GDM1 (cell line): ENCODE measurements at places on chromosomes 5 and 9.

GRCh38 chr9:131027872-131028179 is 18.9 kb downstream of the LAMC3 start:
- DNase-seq, result no peak

GRCh38 chr5:72107131-72107900 is at the start of gene MAP1B:
MAP1B (plus strand) TSS chr5:72107475; CDS start chr5:72107532, 57 bp downstream.
- DNase-seq, result no peak

DNA sequence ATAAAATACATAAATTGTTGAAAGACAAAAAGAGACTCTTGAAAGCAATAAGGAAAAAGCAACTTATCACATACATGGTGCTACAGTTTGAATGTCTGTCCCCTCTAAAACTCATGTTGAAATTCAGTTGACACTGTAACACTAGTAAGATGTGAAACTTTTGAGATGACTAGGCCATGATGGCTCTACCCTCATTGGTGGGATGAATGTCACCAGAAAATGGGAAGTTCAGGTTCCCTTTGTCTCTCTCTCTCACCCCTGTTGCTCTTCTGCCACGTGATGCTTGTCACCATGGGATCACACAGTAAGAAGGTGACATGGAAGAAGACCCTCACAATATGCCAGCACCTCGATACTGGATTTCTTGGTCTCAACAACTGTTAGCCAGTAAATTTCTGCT is 50.3 kb upstream of the SPTLC1 start:
- no peak for DNase-seq

GRCh38 chr9:132075853-132076252 is 3.8 kb downstream of the MED27 start:
- DNase-seq, result no peak

GRCh38 chr9:113516840-113517577 is 53.5 kb downstream of the RGS3 start:
- peak; percentile 73 for DNase-seq

GRCh38 chr5:109168151-109168550 is 241.6 kb downstream of the PJA2 start:
- DNase-seq, result no peak

DNA sequence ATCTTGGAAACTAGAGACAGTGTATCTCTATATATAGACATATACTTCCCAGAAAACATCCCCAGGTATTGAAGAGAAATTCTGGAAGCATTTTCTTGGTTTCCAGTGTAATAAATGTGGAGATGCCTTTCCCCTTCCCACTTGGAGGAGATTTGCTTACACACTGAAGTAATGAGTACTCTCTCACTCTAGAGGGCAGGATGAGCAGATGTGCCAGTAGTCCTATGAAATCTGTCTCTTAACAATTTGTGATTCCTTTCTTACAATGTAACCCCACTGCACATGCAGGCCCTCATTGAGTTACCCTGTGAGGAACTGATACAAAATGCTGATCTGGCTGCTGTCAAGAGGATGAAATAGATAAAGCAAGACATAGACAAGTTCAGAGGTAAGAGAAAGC is 567.2 kb downstream of the SLCO4C1 start:
- DNase-seq, result no peak

GRCh38 chr5:148910686-148911361 is 84.4 kb downstream of the ADRB2 start:
- DNase-seq, result no peak
